ENCODE measurements at places on chromosomes 7 and 10.

DNA sequence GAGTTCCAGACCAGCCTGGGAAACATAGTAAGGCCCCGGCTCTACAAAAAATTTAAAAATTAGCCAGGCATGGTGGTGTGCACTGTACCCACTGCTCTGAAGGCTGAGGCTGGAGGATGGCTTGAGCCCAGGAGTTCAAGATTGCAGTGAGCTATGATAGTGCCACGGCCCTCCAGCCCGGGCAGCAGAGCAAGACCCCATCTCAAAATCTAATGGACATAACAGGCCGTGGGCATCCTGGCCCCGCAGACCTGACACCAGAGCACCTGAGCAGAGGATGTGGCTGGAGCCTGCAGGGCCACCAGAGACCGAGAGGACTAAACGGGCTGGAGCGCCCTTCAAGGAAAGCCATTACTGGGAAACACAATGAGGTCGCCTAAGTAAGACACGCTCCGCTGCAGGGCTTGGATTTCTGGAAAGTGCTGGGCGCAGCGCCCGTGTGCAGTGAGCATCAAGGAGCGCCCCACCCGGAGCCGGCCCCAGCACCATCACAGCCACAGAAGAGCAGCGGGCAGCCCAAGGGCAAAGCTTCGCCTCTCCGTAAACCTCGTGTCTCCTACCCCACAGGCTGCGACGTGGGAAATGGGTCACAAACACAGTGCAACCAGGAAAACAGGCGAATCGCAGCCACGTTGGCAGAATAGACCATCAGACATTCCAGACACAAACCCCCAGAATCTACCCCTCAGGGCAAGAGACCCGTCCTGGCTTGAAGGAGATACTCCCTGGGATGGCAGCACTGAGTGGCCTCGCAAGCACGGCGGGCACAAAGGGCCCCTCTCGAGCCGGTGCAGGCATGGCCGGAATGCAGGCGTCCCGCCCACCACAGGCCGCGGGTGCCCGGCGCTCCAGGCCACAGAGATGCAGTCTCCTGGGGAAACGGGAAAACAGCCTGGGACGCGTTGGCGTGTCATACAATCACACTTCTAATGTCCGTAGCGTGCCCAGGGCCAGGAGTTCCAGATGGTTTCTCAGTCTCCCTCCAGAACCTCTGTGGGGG lies 4.9 kb downstream of the RADIL start:
- DNase-seq: no peak

- no peak for DNase-seq
Measured at GRCh38 chr10:62081341-62082270, 180.1 kb downstream of the ARID5B start.

GRCh38 chr7:116162992-116163391 lies 47.3 kb upstream of the TES start:
- DNase-seq: no peak

DNA sequence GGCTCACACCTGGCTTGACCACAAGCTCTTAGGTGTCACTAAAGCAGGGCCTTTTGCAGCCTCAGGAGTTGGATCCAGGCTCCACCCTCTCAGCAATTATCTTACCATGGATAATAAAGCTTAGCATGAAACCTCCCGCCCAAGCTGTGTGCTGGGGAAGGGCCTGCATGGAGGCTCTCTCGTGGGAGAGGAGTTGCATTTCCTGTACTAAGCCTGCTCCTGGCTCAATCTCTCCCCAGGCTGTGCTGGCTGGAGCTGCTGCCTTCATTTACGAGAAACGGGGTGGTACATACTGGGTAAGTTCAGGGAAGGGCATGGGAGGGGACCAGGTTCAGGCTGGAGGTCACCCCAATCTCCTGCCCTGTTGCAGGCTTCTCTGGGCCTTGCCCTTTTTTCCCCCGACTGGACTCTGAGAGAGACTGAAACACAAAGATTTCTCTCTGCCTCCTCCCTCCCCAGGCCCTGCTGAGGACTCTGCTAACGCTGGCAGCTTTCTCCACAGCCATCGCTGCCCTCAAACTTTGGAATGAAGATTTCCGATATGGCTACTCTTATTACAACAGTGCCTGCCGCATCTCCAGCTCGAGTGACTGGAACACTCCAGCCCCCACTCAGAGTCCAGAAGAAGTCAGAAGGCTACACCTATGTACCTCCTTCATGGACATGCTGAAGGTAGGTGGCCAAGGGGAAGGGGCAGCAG lies 2.7 kb downstream of the TMEM176A start:
- DNase-seq: no peak

GRCh38 chr7:86643561-86644281 lies at the start of gene GRM3:
TSS of gene GRM3 (plus strand) at chr7:86643909. CDS start at chr7:86765146, 121,237 bp downstream.
- no peak for DNase-seq

- DNase-seq: no peak
Measured at GRCh38 chr7:13139436-13139835, 452.0 kb downstream of the ARL4A start.

- no peak for DNase-seq
Measured at GRCh38 chr7:47604496-47604890, 22.6 kb upstream of the TNS3 start.

DNA sequence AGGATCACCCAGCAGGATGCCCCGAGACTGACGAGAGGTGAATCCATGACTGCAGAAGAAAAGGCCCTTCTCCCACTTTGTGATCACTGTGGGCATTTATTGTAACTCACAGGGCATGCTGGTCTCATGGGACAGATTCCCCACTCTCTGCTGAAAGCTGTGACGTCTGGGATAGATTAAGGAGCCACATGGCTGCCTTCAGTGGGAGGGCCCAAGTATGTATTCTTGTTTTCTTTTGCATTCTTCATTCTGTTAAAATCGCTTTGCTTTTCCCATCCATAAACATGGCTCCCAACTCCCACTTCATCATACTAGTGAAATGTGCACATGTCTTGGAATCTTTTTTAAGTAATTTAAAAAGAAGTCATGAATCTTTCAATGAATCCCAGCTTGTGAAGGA lies 67.2 kb downstream of the FAM107B start:
- no peak for DNase-seq

DNA sequence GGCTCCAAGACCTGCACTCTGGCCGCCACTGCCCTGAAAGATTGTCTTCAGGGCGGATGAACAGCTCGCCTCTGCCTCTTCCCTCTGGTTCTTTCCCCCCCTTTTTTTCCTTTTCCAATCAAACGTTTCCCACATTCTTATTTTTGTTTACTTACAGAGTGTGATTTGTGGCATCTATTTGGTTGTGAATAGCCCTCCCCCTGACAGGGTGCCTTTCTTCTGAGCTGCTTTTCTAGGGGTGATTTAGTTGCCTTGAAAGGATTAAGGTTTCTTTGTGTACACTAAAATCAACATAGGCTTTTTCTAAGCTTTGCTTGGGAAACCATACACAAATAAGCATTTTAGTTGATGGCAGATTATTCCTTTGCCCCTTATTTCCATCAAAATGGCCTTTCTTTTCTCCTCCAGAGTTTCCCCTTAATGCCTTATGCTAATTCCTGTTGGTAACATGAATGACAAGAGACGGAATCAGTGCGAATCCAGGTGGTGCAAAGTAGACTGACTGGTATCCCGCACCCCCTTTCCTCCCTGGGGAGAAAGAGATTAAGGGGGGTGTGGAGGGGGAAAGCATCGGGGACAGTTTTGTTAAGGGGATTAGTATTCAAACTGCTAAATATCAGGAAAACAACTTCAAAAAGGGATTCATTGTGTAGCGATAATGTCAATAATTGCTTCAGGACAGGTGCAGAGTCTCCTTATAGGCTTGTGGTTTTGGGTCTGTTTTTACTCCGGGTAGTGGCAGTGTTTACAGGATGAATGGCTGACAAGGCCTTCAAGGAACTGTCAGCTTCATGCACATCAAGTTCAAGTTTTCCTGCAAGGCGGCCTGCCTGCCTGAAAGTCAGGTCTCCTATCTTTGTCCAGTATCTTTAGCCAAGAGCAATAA lies 431.6 kb upstream of the GALNT17 start:
- no peak for DNase-seq

DNA sequence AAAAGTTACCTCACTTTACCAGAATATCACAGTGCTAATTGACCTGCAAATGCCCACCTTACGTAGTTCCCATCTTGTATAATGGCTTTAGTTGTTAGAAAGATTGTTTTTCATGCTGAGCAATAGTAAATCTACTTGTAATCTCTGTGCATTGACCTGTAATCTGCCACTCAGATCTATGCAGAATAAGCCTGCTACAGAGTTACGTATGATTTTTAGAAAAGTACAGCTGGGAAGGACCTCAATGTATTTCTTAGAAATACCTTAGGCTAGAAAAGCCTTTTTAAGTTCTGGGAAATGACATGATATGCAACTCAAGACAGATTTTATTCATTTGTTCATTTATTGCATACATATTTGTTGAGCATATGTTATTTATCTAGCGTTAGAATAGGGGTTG lies 530.9 kb downstream of the SORCS3 start:
- no peak for DNase-seq

DNA sequence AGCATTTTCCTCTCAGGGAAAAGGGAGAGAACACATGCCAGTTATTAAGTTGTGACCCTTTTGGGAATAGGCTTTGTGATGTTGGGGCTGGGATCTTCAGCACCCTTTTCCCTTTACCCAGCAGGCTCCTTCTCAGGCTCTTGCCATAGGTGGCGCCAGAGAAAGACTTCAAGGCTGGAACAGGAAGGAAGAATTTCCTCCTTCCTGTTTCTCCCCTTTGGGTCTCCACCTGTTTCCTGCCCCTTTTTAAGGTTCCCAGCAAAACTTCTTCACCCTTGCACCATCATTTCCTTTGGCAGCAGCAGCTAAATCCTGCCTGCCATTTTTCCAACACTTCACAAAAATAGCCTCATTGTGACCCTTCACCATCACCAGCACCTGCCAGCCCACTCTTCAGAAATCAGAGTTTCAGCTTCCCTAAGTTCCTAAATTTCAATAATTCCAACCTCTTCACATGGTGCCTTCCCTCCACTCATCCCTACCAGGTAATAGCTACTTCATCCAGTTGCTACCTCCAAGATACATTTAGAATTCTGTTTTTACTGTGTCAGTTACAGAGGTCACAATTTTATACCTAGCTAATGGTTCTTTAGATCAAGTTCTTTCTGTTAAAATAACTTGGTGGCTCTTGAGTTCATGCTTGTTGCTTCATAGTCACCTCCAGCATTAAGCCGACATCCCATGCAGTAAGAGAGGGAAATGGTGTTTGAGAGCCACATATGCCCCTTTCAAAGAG lies 22.4 kb upstream of the FOXK1 start:
- DNase-seq: peak; percentile 8

DNA sequence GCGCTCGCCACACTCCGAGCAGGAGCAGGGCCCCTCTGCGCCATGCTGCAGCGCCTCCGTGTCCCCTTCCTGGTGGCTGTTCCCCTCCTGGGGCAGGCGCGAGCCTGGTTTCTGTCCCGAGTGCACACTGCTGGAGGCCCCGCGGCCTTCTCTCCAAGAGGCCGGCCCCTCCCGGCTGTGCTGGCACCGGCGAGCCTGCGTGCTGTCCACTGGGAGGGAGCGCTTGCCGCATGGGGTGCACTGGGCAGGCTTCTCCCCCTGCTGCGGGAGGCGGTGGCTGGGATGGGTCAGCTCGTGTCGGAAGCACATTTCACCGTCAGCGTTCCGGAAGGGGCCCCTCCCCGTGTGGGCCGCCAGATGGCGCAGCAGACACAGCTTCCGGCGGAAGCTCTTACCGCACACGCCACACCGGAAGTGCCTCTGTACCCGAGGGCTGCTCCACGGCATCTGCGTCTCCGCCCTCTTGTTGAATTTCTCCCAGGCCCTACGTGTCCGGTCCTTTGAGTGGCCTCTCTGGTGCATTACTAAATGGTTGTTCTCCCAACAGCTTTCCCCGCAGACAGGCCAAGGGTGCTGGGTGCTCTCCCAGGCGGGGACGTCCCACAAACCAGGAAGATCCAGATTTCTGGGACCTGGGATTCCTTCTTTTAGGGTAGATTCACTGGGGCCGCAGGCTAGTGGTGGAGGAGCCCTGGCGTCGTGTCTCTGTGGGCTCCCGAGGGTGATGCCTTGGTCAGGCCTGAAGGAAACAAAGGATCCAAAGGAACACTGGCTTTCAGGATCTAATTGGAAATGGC lies 18.7 kb downstream of the ZNF786 start:
- DNase-seq: peak; percentile 61

- no peak for DNase-seq
Measured at GRCh38 chr10:90785782-90786181, 72.1 kb downstream of the HTR7 start.

- no peak for DNase-seq
Measured at GRCh38 chr7:23913016-23913415, 203.0 kb downstream of the STK31 start.

DNA sequence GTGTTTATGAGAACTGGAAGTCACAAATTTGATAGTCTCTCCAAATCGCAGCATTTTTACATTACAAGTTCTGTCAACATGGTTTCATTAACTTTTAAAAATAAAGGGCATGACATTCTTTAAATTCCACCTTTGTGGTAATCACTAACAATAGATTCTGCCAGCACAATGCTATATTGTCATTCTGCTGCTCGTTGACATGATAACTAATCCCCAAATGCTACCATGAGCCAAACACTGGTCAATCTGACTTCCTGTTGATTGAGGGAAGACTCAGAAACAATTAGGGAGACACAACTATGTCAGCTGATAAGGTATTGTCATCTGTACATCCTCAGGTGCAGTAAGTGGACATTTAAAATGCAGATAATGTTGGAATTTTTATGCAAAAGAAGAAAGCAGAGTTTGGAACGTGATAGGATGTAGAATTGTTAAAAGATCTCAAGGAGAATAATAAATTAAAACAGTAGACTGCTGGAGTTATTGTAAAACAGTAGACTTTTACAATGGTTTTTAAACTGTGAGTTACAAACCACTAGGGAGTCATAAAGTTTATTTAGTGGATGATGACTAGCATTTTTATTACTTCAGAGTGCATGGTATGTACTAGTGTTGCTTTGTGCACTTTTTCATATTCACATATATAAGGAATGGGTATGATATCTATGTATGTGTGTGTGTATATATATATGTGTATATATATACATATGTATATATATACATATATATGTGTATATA lies 126.4 kb upstream of the DKK1 start:
- DNase-seq: no peak

GRCh38 chr7:99473315-99473596 lies 566 bp downstream of the ZNF789 start:
- DNase-seq: no peak

- no peak for DNase-seq
Measured at GRCh38 chr10:132886211-132887099, 55.9 kb downstream of the CFAP46 start.

GRCh38 chr7:20211376-20211775 lies 5.8 kb downstream of the MACC1 start:
- no peak for DNase-seq

DNA sequence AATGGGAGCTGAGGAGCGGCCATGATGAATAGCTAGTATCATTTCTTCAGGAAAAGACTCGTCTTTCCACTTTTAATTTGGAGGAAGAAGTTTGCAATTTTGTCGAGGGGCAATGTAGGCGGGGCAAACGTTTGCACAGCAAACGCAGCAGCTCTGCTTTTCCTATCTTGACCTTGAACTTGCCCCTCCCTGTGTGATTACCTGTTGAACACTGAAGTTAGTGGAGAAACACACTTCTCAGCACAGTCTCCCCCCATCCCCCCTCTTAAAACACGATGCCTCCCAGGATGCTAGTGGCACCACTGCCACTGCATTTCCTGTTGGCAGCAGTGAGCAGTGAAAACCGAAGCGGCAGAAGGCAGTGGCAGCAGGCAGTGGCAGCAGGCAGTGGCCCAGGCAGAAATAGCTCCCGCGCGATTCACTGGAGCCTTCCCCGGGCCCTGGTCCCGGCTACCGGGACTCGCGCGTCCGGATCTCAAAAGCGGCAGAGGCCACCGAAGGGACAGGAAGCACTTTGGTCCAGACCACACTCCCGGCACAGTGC lies at the start of gene EPDR1:
Gene EPDR1, plus strand, starts transcription at position 336 of the 544 bp plus-strand sequence. CDS start 300 bp downstream, outside the sequence.
- peak; percentile 52 for DNase-seq

- no peak for DNase-seq
Measured at GRCh38 chr7:26423436-26423835, 131.8 kb downstream of the SNX10 start.
